ENCODE measurements at places on chromosomes 7 and 10. TPM values are rescaled to one million over a fixed set of nuclear protein-coding genes. Genes with fewer than 3 reads are reported as not detected.

DNA sequence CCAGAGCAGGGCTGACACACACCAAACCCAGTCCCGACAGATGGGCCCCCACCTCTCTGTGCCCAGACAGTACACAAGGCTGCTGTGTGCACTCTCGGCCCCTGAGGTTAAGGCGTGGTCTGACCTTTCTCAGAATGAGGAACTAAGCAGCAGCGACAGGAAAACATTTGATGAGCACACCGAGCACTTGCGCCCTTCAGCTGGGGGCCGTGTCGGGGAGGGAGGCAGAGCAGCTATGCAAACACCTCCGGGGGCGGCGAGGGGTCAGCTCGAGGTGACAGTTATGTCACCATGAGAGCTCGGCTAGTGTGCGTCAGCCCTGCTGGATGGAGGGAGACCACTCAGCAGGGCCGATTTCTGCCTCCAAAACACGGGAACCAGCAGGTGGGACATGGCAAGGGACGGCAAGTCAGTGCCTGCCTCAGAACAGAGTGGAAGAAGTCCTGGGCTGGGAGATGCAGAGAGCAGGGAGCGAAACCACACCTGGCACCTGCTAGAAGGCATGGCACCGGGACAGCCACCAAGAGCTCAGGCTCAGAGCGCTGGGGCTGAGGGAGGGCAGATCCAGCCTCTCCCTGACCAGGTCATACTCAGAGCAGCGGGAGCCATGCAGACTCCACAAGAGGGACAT is 57.4 kb downstream of the CHST15 start:
- no peak for DNase-seq

- no peak for DNase-seq
Observed at GRCh38 chr10:124083740-124084397, 9.5 kb downstream of the CHST15 start.

- DNase-seq: no peak
Observed at GRCh38 chr7:2670720-2671391, 17.1 kb upstream of the AMZ1 start.

Gene PRR15
- 1.8 TPM for total RNA-seq

DNA sequence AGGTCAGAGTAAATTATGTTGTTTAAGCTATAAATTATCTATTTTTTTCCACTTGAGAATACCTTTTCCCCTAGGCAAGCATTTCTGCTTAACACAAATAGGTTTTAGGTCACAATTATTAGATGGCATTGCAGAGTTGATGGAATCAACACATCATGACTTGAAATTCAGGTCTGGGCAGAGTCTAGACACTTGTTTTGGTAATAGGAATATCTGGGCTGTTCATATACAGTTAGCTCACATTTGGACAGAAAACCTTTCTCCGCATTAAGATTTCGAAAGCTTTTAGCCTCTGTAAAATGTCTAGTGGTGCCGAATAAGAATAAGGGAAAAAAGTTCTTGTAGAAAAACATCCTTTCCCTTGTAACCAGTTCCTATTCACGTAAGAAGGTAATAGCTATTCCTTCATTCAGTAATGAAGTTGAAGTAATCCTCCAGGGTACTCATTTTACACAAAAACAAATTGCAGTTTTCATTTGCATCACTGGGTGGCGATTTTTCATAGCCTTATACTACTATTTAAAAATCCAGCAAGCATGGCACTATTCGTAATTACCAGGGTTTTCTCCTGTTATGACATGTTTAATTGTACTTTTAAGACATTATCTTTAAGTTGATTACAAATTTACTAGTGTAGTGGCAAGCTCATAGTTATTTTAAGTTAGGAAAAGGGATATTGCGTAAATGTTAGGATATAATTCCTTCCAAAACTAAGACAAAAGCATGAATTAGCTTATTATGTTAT is 37.0 kb downstream of the RPA3 start:
- no peak for DNase-seq

DNA sequence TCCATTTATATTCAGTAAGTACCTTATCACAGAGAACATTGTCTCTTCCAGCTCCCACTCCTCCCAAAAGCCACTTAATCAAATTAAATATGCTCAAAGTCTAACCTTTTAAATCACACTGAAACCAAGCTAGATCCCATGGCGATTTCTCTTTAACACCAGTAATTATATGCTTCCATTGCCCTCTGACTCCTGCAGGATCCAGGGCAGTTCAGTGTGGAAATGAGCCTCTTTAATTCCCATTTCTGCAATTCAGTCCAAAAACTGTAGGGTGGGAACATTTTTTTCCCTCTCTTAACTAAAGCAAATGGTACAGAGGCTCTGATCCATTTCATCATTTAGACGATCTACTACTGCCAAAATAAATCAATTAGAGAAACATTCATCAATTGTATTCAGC is 872.3 kb upstream of the PHF14 start:
- no peak for DNase-seq

GRCh38 chr10:4226941-4227540 is 442.0 kb upstream of the KLF6 start:
- no peak for DNase-seq

DNA sequence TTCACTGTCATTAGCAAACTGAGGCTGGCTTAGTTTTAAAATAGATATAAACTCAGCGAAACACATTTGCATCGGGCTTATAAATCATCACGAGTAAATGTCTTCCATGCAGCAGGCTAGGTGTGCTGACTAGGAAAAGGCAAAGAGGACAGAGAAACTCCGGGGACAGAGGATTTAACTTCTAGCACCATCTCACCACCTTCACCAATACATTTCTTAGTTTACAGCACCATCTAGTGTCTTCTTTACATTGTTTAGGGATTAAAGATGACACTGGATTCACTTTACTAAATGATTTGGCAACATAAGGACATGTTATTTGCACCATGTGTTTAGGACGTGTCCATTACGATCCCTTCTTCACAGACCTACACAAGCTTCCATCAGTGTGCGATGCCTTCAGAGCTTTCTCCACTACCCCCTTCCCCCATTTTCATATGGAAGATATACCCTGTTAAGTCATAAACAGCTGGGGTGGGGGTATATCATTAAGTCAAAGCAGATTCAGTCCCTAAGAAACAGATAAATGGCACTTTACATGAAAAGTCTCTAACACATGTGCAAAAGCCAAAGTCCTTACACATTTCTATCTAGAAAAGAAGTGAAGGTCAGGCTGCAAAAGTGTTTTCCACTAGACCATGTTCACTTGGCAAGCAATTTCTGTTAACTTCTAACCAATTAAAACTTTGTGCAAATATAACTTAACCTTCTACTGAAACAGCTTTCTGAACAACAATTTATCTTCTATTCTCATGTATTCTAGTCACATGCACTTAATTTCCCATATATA is 103.3 kb downstream of the GRB10 start:
- DNase-seq: no peak

DNA sequence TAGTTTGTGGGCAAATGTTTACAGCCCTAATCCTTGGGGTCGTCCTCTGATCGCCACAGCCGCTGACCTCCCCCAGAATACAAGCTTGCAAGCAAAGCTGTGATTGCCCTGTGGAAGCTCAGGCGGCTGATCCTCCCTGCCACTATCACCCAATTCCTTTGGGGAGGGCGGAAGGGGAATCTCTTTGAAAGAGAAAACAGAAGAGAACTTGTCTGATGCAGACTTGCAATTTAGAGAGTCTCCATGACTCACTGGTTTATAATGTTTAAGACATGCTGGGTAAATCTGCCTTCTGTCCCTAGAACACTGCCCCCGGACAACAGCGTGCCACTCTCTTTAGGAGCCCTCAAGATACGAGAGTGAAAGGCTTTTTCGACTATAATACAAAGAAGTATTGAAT is 75.5 kb downstream of the NRP1 start:
- DNase-seq: no peak
